ENCODE measurements at places on chromosomes 7 and 10.

- DNase-seq: no peak
Measured at GRCh38 chr7:91852263-91852741, 28.2 kb downstream of the MTERF1 start.

DNA sequence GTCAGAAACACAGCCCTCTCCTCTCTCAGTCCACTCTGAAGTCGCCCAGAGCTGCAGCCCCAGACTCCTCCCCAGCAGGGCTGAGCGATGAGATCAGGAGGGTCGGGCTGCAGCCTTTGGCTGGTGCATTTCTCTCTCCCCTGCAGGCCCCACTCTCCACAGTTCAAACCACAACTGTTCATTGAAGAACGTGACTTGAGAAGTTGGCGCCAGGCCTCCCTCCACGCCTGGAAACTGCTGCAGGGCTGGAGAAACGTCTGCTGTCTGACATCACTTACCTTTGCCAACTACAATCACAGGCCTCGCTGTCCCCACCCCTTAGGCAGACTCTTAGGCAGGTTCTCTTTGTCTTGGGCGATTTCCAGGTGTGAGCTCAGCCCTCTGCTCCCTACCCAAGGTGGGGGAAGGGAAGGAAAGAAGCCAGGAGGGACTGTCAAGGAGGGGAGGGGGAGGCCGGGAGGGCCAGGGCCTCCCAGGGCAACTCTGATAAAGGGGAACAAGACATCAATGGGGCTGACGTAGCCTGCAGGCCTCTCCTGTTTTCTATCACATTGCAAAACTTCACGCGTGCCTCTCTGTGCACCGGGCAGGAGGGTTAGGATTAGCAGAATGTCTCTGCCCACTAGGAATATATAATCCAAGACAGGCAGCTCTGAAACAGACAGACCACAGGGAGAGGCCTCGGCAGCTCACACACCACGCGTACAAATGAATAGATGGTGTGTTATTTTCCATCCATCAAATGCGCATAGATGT lies 32.7 kb downstream of the CALML5 start:
- peak; percentile 52 for DNase-seq

GRCh38 chr7:150594805-150595204 lies 27.6 kb downstream of the GIMAP4 start:
- no peak for DNase-seq

DNA sequence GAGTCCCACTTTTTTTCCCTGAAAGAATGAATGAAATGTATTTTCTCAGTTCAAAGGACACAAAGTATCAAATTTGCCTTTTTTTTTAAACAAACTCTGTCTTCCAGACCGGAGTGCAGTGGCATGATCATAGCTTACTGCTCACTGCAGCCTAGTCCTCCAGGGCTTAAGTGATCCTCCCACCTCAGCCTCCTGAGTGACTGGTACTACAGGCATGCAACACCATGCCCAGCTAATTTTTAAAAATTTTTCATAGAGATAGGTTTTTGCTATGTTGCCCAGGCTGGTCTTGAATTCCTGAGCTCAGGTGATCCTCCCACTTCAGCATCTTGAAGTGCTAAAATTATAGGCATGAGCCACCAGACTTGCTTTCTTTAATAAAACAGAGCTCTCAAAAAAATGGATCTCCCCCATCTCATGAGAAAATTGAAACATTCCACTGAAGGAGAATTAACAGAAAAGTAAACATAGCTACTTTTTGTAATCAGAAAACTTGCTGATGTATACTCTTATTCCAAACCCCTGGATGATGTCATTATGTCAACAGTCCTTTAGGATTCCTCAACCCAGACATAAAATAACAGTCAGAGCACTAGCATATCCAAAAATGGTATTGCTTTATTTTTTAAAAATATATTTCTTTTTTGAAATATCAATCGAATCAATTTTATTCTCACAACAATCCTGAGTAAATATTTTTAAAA lies 12.3 kb upstream of the TRDMT1 start:
- no peak for DNase-seq

- no peak for DNase-seq
Measured at GRCh38 chr10:120584786-120585185, 127.8 kb downstream of the PLPP4 start.

DNA sequence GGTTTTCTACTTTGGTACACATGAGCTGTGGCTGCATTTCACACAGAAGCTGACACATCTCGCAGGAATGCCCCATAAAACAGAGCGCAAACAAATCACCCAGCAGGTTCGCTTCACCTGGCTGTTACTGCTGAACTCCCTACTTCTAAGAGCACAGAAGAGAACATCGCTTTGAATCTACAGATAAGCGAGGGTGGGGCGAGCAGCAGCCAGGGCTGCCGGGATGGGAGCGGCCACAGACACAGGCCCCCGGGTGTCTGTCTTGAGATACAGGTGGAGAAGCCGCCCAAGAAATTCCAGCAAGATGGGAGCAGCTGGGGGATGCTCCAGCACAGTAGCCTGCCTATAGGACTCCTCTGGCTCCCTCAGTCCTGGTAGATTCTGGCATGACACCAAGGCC lies 27.4 kb downstream of the OGDHL start:
- no peak for DNase-seq

DNA sequence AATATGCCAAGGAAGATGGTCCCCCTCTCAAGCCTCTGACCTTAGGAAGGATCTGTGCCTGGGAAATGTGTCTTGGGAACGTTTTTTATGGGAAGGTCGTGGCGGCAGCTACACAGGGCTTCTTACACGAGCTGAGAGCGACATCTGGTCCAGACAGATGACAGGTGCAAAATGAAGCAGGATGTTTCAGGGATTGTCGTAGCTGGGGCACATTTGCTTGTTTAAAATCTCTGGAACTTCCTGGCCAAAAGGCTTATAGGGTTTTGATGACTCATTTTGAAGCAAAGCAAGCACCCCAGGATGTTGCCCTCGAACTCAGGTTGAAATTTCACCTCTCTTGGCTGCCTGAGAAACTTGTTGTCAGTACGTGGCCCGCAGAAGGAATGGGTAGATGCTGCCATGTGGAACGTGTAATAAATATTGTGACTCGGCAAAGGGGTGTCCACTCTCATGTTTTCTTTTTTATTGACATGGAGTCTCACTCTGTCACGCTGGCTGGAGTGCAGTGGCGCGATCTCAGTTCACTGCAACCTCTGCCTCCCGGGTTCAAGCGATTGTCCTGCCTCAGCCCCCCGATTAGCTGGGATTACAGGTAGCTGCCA lies 117.5 kb downstream of the CAMK1D start:
- no peak for DNase-seq

- no peak for DNase-seq
Measured at GRCh38 chr7:122248472-122248871, 56.1 kb downstream of the FEZF1 start.

DNA sequence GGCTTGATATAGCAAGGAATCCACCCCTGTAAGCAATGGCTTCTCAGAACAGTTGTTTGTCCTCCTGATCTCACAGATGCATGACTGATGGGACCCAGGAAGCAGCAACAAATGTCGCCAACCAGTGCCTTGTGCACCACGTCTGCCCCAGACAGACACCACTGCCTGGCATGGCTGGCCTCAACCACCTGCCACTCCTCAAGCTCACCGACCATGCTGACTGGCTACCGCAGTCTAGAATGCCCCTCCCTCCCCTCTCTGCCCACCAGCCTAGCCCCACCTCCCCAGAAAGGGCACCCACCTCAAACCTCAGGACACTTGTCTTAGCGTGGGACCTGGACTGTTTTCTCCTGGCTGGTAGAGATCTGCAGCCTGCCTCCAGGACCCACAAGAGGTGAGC lies 24.0 kb downstream of the LRRC20 start:
- DNase-seq: no peak

DNA sequence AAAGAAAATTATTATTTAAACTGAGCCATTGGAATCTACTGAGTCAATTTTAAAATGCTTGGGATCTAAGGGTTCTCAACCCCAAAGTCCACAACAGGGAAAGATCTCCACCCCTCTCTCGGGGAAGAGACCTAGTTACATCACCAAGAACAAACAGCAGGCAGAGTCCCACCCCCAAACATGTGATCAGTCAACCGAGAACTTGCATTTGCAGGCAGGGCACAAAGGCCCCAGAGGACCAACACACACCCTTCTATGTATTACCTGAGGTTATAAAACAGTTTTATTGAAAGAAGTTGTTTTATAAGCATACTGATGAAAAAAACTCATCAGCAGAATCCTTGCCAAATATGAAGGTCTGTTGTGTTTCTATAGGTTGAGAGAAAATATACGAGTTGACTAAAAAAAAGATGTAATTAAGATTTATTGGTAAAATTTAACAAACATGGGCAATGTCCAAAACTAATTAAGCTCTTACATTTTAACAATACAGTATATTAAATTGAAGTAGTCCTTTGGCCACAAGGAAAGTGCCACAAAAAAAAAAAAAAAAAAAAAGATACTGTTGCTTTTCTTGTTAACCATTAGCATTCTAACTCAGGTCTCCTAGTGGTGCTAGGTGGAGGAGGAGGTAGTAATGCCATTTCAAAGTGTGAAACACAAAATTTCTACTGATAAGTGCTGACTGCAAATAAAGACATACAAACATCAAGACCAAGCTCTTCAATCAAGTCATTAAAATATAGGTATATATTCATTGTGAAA lies 975 bp upstream of the USP54 start:
- peak; percentile 59 for DNase-seq

DNA sequence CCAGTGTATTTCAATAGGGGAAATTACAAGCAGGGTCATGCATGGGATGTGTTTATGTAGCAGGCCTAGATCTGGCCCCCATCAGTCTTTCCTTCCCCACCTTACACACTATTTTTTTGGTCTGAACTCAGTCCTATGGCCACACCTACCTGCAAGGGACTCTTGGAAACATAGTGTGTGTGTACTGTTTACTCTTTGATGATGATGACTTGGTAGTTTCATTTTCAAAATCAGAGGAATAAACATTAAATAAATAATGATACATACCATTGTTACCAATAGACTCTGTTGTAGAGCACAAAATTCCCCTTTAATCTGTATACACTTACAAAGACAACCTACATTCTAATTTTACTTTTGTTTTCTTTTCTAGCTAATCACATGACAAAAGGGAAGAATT lies 191.0 kb downstream of the ZEB1 start:
- no peak for DNase-seq

DNA sequence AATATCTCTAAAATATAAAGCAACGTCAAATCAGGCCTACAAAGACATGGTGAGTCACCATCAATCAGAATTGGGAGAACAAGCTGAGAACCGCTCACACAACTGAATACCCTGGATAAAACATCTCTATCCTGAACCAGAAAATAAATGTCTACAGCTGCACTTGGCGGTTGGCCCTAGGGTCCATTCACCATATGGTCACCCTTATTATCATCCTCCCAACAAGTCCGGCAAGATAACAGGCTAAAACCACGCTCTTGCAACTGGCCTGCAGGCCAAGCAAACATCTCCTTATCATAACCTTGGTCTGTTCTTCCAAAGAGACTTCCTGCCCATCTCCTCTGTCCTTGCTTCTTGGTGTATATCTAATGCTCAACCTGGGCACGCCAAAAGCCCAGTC lies 310.7 kb downstream of the CALN1 start:
- DNase-seq: no peak

DNA sequence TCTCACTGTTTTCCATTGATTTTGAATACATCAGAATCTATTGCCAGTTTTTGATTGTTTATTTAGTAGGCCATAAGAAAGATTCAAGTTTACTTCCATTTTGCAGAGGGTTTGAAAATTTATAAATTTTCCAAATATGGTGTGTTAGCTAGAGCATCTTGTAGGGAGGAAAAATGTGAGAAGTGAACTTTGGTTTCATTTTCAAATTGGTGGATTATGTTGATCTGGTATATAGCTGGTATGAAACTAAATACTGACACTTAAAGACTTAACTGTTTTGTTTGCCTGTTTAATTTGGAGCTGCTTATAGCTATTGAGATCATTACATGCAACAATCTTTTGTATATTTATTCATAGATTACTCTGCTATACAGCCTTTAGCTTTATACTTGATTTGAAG lies 108.1 kb downstream of the ADAM22 start:
- no peak for DNase-seq

DNA sequence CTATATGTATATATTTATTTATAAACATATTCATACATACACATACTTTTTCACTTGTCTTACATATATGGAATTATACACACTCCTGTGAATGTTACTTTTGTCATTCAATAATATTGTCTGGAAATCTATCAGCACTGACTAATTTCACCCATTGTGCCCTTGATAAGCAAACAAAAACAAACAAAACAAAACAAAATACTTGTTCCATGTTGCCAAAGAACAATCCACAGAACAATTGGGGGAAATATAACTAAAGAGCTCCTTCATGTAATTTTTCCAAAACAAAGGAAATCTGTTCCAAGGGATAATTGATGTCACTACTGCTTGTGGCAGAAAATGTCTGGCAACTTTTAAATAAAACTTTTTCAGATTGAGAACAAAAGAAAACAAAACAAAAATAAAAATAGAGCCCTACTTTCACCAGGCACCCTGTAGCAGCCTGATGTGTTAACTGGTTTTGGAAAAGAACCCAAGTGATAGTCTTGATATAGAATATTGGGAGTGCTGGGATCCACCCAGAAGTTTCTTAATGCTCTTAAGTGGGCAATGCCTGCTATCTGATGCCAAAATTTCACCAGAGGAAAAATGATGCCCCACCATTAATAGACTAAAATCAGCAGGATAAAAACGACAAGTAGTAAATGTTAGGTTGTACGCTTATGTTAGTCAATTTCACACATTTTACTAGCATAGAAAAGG lies 34.0 kb upstream of the CCDC7 start:
- DNase-seq: no peak

- no peak for DNase-seq
Measured at GRCh38 chr7:104553074-104553473, 224.7 kb downstream of the LHFPL3 start.

DNA sequence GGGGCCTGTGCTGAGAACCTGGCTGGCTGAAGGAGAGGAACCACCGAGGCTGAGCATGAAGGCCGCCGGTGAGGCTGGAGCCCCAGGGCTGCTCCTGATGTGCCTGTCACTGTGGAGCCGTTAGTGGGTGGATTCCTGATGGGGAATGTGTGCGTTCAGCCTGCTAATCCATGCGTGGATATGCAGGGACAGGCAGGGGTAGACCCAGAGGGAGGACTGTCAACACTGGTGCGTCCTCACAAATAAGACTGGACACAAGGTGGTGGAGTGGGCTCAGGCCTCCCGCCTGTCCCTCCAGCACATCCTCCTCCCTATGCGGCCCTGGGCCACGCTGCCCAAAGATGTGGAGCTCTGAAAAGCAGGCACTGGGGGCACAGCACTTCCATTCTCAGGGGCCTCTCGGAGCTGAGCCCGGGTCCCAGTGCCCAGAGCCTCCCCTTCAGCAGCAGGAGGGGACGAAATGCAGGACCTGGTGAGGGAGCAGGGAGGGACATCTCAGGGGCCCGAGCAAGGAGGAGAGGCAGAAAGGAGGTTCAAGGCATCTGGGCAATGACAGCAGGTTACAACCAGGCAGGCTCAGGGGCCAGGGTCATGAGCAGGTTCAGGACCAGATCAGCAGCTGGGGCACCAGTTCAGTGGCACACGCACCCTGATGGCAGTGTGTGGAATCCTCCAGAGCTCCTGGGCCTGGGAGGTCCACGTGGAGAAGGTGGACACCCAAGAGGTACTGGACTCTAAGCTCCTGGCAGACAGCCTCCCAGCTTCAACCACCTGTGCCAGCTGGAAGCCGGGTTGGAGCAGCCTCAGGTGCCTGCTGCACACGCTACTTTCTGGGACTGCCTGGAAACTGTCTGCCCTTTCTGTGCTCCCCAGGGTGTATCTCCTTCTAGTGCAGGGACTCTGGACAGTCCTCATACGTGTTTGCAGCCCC lies 33.5 kb upstream of the ANTXRL start:
- no peak for DNase-seq

GRCh38 chr7:130356121-130356875 lies 11.7 kb downstream of the CPA5 start:
- DNase-seq: peak; percentile 83

- peak; percentile 47 for DNase-seq
Measured at GRCh38 chr7:5694912-5695726, 86.3 kb downstream of the RNF216 start.

GRCh38 chr10:119259345-119259744 lies 52.0 kb downstream of the GRK5 start:
- DNase-seq: no peak
